ENCODE measurements at places on chromosomes 2 and 18. TPM values are rescaled to one million over a fixed set of nuclear protein-coding genes. Genes with fewer than 3 reads are reported as not detected.

DNA sequence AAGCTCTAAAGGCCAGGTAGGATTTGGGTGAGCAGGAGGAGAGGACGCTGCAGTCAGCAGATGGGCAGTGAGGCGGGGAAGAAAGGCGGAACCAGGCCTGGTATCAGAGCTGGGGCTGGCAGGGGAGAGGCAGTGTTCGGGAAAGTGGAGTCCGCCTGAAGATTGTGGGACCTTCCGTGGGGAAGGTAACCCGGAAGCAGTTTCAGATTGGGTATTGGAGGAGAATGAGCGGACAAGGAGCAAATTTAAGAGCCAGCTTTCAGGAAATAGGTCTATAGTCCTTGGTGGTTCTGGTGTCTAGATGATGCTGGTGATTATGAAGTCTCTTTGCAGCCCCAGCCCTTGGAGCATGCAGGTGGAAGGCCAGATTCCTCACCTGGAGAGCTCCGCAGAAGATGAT lies 51.0 kb downstream of the TCF7L1 start:
- DNase-seq = no peak

GRCh38 chr18:70121842-70122241 lies 83.6 kb downstream of the RTTN start:
- DNase-seq = no peak

- DNase-seq = no peak
These were observed 202.5 kb upstream of the EPAS1 start for GRCh38 chr2:46094689-46095088.

- DNase-seq = no peak
These were observed 1050.7 kb upstream of the PIK3C3 start for GRCh38 chr18:40904295-40904694.

The CROCC2 gene
- total RNA-seq = not detected

All from Right ventricle myocardium superior (tissue), 1 donor.